NCI-H460 (cell line): ENCODE measurements at places on chromosomes 6 and 20. TPM values are rescaled to one million over a fixed set of nuclear protein-coding genes. Genes with fewer than 3 reads are reported as not detected.
A peak's percentile ranks its signal among the peaks of the same experiment; 100 is the strongest.

The CRIP3 gene
- total RNA-seq: not detected in 2 replicates

DNA sequence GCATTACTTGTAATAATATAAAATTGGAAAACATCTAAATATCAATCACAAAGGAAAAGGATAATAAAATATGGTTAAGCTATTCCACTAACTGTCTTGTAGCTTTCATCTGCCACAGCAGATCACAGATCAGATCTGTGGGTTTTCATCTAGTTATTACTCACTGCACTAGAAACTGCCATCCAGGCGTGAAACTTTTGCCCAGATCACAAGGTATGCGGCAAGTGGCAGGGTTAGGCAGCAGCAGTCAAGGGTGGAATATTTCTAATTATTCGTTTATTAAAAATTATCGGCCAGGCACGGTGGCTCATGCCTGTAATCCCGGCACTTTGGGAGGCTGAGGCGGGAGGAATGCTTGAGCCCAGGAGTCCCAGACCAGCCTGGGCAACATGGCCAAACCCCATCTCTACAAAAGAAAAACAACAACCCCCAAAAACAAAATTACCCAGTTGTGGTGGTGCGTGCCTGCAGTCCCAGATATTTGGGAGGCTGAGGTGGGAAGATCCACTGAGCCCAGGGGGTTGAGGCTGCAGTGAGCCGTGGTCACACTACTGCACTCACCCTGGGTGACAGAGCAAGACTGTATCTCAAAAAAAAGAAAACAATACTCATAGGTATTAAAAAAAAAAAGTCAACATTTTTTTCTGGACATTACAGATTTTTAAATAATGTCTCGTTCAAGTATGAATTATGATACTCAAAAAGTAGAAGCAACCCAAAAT, 32.1 kb downstream of the BEND3 start:
- no peak for DNase-seq

GRCh38 chr20:51404297-51405060, 138.0 kb downstream of the NFATC2 start:
- DNase-seq: peak; percentile 91

The MICAL1 gene
- 9.3 and 13.1 TPM in 2 replicates for total RNA-seq

The NSFL1C gene
- 32.5 and 48.4 TPM in 2 replicates for total RNA-seq

GRCh38 chr6:134720353-134721059, 229.4 kb downstream of the ALDH8A1 start:
- no peak for DNase-seq

The APOM gene
- total RNA-seq: 2.4 and 2.8 TPM in 2 replicates

DNA sequence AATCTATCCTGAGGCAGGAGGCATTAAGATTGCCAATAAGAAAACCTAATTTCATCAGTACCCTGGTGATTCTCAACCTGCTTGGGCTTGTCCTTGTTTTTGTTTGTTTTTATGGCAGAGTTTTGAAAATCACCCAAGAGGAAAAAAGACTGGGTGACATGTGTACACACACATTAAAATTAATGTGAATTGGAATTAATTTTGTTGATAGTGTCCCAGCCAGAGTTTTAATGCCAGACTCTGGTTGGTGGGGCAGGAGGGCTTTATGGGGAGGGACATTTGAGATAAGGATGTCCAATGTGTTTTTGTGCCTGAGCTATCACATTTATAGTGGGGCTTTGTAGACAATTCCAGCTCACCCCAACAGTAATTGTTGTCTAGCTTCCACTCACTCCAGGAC, 184.6 kb downstream of the ID4 start:
- DNase-seq: no peak

The LKAAEAR1 gene
- not detected in 2 replicates for total RNA-seq

The FGD2 gene
- 0.10 TPM in 1 of 2 replicates, not detected in the other for total RNA-seq

GRCh38 chr6:47438481-47439347, 38.9 kb upstream of the CD2AP start:
- DNase-seq: no peak
